ENCODE measurements at places on chromosomes 1 and 21.
A peak's percentile ranks its signal among the peaks of the same experiment; 100 is the strongest.

GRCh38 chr1:163055005-163055404 is 14.2 kb upstream of the RGS4 start:
- no peak for DNase-seq

DNA sequence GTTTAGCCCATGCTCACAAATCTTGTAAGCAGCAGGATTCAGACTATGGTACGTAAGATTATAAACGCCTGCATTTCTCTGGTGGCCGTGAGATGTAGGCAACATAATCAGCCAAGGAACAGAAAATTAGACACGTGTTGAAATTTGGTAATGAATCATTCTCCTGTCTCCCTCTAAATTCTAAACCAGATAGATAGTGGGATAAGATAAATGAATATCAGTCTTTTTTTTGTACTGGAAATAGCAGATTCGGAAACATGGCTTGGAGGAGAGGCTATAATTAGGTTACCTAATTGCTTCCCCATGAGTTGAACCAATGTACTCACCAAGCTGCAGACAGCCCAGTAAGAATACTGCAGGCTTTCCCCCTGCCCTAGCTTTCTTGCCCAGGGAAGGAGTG is 172.3 kb downstream of the TGFB2 start:
- no peak for DNase-seq

- DNase-seq, result no peak
Observed at GRCh38 chr1:203626910-203627246, 246 bp downstream of the ATP2B4 start.

DNA sequence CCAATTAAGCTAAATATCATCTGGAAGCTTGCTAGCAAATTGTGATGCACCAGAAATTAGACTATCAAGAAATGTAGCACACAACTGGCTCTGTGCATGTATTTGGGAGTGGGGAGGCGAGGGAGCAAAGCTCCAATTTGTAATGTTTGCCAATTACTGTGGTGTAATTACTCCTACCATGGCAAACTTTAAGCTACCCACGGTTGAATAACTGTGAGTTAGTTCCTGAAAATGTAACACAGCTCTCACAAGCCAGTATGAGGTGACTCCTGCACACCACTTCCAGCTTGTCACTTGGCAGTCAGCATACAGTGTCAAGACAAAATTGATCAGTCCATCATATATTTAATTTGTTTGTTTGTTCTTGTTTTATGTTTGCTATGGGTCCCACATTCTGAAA is 141.2 kb downstream of the TM2D1 start:
- no peak for DNase-seq

GRCh38 chr1:179770887-179771502 is 27.9 kb downstream of the FAM163A start:
- no peak for DNase-seq

GRCh38 chr1:245160741-245161400 is 6.1 kb downstream of the KIF26B start:
- no peak for DNase-seq

DNA sequence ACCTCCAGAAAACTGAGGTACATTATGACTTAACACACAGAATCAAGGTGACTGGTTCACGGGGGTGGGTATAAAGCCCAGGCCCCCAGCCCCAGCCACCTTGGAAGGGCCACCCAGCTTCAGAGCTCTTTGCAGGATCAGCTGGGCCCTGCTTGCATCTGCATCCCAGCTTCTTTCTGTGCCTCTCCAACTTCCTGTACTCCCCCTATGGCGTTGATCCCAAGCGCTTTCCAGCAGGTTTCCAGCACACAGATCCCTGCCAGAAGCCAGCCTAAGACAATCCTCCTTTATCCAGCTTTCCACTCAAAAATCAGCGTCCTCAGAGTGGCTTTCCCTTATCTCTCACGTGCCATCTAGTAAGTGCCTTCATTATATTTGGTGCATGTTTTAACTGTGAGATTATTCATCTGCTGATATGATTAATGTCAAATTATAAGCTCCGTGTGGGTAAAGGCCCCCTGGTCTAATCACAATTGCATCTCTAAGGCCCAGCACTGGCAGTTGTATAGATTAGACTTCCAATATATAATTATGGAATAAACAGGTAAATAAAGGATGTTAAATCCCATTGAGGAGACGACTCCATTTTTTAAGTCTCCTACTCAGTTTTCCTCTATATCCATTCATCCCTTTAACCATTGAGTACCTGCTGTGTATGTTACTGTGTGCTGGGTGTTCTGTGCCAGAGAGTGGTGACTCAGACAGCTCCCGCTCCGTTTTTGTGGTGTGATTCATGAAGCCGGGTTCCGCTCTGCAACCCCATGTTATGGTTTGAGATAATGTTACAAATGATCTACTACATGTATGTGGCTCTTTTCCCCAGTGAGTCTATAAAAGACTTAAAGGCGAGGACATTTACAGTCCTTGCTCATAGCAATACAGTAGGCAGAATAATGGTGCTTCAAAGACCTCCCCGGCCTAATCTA is 387.6 kb downstream of the PCP4 start:
- DNase-seq, result peak; percentile 30

DNA sequence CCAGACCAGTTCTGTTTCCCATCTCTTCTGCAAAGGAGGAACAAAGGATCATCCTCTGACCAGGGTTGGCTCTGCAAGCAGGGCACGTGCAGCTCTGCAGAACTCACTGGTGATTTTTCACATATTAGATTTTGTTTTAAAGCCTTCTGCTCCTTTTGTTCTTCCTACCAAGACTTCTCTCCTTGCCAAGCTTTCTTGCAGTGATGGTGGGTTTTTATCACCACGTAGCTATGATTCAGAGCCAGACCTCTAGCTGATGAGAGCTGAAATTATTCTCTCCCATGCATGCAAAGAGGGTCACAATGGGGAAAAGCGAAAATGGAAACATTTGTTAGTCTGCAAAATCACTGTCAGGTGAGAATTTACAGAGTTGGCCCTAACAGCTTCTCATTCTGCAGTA is 225.2 kb downstream of the KCNH1 start:
- no peak for DNase-seq

GRCh38 chr1:22529901-22530621 is 33.2 kb upstream of the EPHA8 start:
- no peak for DNase-seq

GRCh38 chr1:214012418-214012817 is 24.6 kb downstream of the PROX1 start:
- DNase-seq, result no peak

DNA sequence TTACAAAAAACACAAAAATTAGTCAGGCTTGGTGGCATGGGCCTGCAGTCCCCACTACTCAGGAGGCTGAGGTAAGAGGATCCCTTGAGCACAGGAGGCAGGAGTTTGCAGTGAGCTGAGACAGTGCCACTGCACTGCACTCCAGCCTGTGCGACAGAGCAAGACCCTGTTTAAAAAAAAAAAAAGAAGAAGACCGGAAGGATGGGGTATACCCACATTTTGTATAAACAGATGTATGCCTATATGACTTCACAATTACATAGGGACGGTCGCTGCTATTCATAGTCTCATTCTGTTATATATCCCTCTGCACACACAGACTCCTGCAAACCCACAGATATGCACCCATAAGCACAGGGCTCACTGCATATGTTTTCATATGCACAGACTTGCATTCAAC is 12.7 kb downstream of the LCK start:
- no peak for DNase-seq

GRCh38 chr1:204232526-204232925 is 18.7 kb upstream of the GOLT1A start:
- DNase-seq, result no peak

- DNase-seq, result no peak
Observed at GRCh38 chr1:34928066-34928696, 1.3 kb downstream of the DLGAP3 start.

GRCh38 chr1:198176179-198176578 is 19.4 kb downstream of the NEK7 start:
- DNase-seq, result no peak

DNA sequence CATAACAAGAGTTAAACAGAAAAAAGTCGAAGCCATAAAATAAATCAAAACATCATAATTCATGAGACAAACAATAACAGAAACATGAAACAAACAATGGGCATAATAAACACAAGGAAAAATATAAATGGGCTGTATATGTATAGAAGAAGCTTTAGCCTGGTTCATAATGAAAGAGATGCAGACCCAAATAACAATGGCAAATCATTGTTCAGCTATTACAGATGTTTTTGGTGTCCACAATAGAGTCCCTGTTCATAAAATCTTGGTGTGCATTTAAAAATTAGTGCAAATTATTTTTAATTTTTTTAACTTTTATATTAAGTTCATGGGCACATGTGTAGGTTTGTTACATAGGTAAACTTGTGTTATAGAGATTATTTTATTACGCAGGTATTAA is 1185.9 kb upstream of the B3GALT2 start:
- DNase-seq, result no peak

DNA sequence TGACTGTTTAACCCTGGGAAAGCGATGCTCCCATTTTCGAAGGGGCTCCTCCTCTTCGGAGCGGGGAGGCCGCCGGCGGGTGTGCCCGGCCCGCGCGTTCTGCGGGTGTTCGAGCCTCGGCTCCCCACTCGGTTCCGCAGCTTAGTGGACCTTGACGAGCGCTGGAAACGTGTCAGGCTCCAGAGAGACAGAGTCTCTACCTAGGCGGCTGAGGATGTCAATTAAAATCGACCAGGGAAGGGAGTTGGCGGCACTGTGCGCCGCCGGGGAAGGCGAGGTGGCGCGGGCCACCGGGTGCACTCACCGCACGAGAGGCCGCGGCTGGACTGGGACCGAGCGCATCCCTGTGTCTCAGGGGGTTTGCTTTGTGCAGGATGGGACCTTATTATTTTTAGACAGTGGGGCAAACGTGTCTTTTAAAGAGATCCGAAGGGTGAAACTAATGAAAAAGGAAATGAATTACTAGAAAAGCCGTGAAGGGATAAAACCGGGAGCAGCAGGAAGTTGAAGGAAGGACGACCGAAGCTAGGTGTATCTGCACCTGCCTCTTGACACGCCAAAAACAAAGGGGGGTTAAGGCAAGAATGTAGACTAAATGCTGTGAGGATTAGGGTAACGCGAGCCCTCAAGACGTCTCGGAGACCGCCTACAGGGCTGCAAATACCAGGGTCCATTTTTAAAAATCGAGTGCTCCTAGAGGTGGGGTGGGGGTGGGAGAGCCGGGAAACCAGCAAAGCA is 5.6 kb downstream of the LHX4 start:
- no peak for DNase-seq

DNA sequence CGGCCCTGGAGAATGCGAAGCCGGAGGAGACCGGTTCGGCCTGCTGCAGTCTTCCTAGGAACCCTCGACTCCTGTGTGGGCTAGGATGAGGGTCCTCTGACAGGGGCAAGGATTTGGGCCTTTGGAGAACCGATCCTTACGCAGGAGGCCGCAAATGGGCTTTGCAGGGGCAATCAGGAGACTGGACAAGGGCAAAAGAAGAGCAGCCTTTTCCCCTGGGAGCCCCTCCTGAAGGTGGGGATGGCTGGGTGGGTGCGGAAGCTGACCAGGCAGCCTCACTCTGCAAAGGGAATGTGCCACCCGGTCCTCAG is 111.7 kb downstream of the NAV1 start:
- DNase-seq, result no peak

GRCh38 chr1:38123356-38124135 is 77.0 kb upstream of the POU3F1 start:
- no peak for DNase-seq

GRCh38 chr1:194809665-194810064 is 1623.3 kb upstream of the B3GALT2 start:
- DNase-seq, result no peak

GRCh38 chr1:177600936-177601335 is 368.9 kb downstream of the SEC16B start:
- no peak for DNase-seq

- no peak for DNase-seq
Observed at GRCh38 chr1:34178072-34178471, 1.4 kb downstream of the C1orf94 start.

DNA sequence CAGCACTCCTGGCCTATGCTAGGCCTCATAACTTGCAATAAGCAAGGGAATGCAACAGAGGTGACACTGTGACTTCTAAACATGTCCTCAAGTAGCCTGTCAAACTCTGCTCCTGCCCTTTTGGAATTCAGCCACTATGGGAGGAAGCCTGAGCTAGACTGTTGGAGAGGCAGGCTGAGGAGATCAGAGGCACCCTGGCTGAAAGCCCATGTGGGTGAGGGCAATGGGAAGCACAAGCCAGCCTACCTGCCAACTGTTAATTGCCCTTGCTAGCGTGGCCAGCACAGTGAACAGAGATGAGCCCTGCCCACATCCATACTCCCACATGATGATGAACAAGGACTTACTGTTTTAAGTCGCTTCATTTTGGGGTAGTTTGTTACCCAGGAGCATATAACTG is 17.7 kb downstream of the GNB1 start:
- no peak for DNase-seq

DNA sequence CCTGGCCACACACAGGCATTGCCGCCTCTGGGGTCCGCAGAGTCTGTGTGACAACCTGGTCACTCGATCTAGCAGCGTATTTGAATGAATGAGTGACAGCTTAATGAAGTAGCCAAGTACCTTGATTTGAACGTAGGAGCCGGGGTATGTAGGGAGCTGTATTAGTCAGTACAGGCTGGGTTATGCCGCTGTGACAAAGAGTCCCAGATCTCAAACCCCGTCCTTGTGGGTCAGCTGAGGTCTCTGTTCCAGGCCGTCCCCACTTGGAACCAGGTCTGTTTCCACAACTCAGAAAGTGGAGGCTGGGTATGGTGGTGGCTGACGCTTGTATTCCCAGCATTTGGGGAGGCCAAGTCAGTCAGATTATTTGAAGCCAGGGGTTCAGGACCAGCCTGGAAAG is 20.0 kb downstream of the ATAD3B start:
- no peak for DNase-seq

DNA sequence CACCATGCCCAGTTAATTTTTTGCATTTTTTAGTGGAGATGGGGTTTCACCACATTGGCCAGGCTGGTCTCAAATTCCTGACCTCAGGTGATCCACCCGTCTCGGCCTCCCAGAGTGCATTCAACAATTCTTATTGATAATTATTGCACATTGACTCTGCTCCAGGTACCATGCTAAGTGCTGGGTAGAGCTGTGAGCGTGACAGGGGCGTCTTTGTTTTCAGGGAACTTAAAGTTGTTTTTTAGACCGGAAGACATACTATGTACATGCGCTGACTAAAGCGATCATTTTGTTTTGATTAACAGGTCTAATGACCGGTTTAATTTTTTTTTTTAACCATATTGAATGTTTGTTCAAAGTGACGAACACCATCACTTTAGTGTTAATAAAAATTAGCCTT is 4.0 kb downstream of the CD247 start:
- DNase-seq, result no peak

DNA sequence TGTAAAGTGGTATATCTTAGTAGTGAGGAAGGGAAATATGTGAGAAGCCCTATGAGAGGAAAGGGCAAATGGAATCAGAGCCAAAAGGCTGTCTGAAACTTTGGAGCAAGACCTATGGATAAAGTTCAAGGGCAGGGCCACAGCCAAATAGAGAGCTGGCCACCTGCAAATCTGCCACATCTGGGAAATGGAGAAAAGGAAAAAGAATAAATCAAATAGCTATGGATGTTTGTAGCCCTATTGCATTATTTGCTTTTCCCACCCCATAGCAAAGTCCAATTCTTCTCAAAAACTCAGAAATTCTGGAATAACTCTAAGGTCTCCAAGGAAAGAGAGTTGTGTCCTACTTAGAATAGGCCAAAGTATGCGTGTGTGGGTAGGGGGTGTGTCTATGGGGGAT is 4.0 kb upstream of the HLX start:
- no peak for DNase-seq
